CD8-positive, alpha-beta memory T cell (primary cell): ENCODE measurements at places on chromosomes 5 and 9. TPM values are rescaled to one million over a fixed set of nuclear protein-coding genes. Genes with fewer than 3 reads are reported as not detected.

KIF24 gene
- 6.0 TPM for total RNA-seq

PSAT1 gene
- 89.0 TPM for total RNA-seq

SHROOM1 gene
- total RNA-seq: 2.0 TPM

LPAR1 gene
- total RNA-seq: not detected

HRCT1 gene
- not detected for total RNA-seq

PPIC gene
- total RNA-seq: not detected

FOXD4L4 gene
- total RNA-seq: 0.27 TPM

PRDM12 gene
- not detected for total RNA-seq

TMEM232 gene
- 0.92 TPM for total RNA-seq

OR1Q1 gene
- not detected for total RNA-seq

FAM78A gene
- 43.6 TPM for total RNA-seq

P4HA2 gene
- 7.2 TPM for total RNA-seq

RNF38 gene
- 43.3 TPM for total RNA-seq

MARCHF6 gene
- 103 TPM for total RNA-seq

NR6A1 gene
- total RNA-seq: 3.0 TPM

F12 gene
- total RNA-seq: 10.3 TPM

PCDHB15 gene
- not detected for total RNA-seq
